ENCODE measurements at places on chromosomes 11 and 22.
A peak's percentile ranks its signal among the peaks of the same experiment; 100 is the strongest.

- no peak for DNase-seq
These were observed 4.9 kb upstream of the CCDC86 start for GRCh38 chr11:60836866-60837515.

DNA sequence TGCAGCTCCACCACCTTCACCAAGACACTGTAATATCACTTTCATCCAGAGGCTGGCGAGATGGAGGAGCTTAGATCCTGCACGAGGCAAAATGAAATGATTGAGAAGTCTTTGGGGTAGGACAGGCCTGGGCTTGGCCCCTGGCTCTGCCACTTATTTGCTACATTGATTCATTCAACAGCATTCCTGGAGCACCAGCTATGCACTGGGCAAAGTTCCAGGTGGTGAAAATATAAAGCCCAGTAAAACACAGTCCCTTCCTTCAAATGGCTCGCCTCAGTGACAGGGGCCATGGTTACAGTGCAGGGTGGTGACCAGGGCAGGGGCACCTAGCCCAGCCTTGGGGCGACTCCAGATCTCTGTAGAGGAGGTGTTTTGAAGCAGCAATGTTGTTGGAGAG, 19.7 kb downstream of the ALX4 start:
- no peak for DNase-seq

DNA sequence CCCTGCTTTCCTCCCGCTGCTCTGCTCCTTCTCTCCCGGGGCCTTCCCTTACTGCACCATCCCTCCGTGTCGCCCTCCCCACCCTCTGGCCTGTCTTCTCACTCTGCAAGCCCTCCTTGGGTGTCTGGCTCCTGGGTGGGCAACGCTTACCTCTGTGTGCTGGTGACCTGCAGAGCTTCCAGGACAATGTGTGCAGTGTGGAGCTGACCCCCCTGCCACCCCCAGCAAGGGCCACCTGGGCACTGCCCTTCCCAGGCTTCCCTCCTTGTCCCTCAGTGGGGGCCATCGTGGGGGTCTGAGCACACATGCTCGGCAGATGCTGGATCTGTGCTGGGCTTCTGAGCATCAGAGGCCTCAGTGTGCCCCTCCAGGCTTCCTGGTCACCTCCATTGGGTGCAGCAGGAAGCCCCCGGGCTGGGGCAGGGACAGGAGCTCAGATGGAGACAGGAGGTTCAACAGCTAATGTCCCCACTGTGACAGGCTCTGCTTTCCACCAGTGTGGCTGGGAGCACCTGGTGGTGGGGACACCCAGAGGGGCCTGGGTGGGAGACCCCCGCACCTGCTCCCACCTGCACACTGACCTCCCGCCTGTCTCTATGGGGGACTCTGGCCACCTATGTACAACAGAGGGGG, 7.8 kb upstream of the BRSK2 start:
- DNase-seq, result no peak

DNA sequence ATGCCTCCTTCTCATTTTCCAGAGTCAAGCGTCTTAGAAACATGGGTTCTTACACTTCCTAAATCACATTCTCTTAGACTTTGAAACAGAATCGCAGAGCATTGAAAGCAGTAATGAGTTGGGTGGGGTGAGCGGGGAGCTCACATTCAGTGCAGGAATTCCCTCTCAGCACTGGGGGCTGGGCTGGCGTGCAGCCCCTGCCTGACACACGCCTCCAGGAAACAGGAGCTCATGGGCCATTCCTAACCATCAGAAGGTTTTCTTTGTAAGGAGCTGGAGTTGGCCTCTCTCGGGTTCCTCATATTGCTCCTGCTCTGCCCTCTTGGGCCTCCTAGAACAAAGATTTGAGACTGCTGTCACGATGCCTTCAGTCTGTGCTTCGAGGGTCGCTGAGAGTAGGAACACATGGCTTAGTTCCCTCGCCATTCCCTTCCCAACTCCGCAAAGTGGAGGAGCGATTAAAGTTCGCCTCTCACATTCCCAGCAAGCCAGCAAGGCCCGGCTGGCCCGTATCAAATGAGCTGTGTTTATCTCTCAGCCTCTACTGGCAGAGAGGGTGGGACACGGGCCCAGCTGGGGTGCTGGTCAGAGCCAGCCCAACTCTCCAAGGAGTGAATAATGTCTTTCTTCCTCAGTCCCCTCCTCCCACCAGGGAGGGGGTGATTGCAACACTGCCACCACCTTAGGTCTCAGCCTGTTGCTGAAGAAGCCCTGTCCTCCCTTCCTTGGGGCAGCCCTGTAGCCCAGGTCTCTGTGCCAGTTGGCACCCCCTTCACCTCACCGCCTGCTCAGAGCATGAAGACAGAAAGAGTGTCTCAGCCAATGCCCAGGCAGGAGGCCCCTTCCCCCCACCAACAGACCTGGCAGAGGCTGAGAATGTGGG, 10.4 kb downstream of the CHRDL2 start:
- no peak for DNase-seq

DNA sequence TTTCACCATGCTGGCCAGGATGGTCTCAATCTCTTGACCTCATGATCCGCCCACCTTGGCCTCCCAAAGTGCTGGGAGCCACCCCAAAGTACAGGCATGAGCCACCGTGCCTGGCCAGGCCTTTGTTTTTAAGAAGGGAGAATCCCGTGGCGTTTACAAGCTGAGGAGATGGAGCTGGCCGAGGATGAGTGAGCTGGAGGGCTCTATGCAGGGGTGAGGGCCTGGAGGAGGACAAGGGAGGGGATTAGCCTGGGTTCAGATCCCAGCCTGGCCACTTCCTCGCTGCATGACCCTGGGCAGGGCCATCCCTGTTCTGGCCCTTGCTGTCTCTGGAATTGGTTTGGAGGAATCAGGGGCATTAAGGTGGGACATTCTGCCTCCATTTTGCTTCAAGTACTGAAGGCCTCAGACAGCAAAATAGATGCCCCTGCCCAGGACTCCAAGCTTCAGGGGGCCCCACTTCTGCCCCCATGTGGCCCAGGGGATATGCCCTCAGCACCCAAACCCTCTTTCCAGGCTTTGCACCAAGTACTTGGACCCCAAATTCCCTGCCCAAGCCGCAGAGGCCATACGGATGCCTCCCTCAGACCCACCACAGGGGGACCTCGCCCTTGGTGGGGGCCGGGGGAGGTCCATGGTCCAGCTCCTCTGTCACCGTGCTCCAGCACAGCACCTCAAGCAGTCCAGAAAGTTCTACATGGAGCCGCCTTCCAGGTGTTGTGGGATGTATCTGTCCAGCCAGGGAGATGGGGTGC, 12.1 kb upstream of the LRP5 start:
- DNase-seq, result no peak

DNA sequence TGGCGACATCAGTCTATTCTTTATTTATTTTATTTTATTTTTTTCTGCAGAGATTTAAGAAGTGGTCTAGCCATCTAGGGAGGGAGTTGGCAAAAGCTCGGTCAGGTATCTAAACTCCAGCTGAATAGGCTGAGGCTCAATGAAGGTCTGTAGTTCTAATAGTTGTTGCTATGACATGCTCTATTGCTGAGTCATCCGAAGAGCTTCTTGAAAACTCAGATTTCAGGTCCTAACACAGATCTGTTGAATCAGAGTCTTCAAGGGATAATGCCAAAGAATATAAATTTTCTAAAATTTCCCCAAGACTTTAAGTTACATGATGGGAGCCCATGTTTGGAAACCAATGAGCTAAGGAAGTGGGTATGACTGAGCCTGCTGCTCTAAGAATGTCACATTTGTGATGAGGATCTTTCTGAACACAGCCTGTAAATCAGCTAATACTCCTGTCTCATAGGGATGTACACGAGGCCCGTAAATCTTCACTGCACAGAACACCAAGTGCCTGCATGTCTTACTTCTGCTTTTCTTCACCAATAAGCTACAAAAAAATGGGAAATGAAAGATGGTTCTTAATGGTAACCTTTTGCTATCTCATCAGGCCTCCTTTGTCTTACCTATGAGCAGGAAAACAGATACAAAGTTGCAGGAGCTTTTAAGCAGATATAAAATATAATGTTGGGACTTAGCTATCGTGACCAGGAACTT, 901.4 kb upstream of the API5 start:
- no peak for DNase-seq

GRCh38 chr11:132987936-132988335, 544.4 kb downstream of the OPCML start:
- DNase-seq, result no peak

GRCh38 chr11:74162681-74163467, 7.9 kb downstream of the C2CD3 start:
- DNase-seq, result no peak

DNA sequence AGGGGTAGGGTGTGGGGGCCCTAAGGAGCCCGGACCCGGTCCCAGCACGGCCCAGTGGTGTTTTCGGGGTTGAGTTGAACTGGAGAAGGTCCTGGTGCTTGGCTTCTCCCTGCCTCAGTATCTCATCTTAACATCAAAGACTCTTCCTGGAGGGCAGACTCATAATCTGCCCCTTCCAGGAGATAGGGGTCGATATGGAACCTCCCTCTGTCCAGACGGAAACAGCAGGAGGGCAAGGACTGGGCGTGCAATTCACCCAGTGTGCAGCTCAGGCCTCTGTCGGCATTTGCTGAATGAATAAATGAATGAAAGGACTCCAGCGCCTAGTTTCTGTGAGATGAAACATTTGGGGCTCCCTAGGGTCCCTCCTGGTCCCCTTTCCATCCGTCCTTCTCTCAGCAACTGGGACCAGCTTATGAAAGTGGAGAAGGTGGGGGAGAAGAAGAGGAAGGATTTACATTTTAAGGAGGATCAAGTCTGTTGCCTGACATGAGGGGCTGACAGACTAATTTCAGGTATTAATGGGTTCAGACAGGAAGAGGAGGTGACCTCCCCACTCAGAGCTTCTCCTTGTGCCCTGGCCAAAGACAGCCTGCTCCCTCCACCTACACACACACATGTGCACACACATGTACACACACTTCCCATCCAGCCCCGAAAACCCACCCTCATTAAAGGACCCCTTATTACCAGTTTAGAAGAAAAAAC, 1.1 kb upstream of the SHISA8 start:
- DNase-seq, result no peak

DNA sequence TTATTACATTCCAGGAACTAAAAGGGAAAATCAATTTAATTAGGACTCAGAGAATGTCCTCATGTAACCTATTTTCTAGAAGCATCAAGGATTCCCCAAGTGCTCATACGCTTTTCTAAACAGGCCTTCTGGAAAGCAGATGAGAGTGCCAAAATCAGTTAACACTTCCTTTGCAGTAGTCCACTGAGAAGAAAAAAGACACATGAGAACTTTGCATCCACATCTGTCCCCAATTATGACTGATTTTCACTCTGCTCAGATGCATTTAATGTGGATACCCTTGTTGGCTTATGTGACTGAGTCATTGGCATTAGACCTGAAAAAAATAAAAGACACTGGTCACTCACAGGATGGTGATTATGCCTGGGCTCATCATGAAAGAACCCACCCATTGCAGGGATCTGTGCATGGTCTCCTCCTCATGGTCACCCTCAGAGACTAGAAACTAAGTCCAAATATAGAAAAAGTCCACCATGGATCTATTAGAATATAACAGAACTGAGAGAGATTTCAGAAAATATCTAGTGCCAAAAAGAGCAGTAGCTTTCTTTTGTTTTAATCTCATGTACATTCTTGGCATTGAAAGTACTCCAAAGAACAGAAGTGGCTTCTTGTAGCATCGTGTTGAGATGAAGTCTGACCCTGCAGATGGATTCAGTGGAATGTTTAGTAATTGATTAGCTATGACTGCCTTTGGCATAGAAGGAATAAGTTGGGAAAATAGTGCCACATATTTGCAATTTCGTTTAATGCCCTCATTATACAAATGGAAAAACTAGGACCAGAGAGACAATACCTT, 48.8 kb upstream of the FIBIN start:
- no peak for DNase-seq

DNA sequence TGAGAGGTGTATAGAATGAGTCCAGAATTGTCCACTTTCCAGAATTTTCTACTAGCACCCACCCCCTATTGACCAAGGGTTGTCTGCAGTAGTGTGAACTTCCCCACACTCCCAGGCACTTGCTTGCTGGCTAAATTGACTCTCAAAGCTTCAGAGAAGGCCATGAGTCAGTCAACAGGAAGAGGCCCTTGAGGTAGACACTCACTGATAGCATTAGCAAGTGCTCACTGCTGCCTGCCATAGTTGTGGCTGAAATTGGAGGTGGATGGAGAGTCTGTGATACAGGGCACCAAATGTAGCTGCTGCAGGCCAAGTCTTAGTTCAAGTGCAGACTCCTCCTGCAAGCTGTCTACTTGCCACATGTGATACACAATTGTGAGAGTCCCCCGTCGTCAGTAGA, 156.8 kb downstream of the SPON1 start:
- DNase-seq, result no peak

GRCh38 chr11:30454111-30454510, 131.2 kb downstream of the ARL14EP start:
- no peak for DNase-seq

- no peak for DNase-seq
These were observed 807.8 kb downstream of the TBC1D22A start for GRCh38 chr22:47570300-47570685.

- DNase-seq, result no peak
These were observed 1349.8 kb upstream of the RAG2 start for GRCh38 chr11:37947821-37948220.

DNA sequence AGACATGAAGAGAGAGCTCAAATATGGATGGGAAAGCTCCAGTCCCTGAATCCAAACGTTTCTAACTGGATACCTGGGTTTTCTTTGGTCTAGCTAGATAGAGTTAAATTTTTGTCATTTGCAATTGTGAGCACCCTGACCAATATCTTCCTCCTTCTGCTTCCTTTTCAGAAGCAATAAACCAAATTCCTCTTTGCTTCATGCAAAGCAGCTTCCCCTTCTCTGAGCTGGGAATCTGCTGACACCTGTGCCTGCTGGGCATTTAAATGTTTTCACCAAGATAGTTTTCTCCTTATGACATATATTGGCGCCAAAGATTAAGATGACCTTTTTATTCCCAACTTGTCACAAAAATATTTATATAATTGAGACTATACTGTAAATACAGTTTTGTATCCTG, 27.9 kb upstream of the PAK1 start:
- DNase-seq, result no peak

- DNase-seq, result no peak
These were observed 119.2 kb downstream of the RASSF10 start for GRCh38 chr11:13128354-13128753.

DNA sequence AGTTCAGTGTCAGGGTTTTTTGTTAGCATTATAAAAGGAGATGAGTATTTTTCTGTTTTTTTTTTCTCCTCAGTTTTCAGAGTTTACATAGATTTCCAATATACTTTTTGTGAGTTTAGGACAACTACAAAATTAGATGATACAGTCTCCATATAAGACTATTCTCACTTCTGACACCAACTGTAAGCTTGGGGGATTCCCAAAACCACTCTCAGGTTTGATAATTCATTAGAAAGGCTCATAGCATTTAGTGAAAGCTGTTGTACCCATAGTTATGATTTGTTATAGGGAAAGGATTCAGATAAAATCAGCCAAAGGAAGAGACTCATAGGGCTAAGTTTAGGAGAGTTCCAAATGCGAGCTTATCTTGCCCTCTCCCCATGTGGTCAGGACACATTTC, 24.1 kb downstream of the CUL5 start:
- no peak for DNase-seq

GRCh38 chr22:24803064-24803542, 2.9 kb upstream of the SGSM1 start:
- peak; percentile 33 for DNase-seq

Measured in activated T-helper 9 cell treated with anti-CD3 and anti-CD28 coated beads, Interleukin-2, amount 50 U/mL, for 16 hours (primary cell).